ENCODE measurements at places on chromosomes 2 and 18.

DNA sequence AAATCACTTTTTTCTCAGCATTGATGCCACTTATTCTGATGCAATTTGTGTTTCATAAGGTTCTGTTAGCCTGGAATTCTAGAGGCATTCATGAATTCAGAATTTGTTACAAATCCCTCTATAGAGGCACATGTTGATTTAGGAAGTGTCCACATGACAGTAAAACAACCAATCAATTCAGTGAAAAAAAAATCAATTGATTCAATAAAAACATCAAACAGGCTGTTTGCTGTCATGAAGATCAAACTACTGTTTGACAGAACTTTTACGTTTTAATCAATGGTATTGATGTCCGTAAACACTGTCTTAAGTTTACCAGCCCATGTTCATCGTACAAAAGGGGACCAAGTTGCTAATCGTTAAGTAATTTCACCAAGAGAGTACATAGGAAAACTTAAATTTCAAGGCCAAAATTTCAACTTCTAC lies 261.5 kb downstream of the FIGN start:
- no peak for DNase-seq

DNA sequence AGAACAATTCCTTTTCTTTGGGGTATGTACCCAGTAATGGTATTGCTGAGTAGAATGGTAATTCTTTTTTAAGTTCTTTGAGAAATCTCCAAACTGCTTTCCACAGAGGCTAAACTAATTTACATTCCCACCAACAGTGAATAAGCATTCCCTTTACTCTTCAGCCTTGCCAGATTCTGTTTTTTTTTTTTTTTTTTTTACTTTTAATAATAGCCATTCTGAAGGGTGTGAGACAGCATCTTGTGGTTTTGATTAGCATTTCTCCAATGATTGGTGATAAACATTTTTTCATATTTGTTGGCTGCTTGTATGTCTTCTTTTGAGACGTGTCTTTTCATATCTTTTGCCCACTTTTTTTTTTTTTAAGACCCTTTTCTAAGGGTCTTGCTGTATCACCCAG lies 137.4 kb downstream of the RTN4 start:
- DNase-seq: no peak

GRCh38 chr18:78427081-78427480 lies 552.5 kb upstream of the SALL3 start:
- no peak for DNase-seq

DNA sequence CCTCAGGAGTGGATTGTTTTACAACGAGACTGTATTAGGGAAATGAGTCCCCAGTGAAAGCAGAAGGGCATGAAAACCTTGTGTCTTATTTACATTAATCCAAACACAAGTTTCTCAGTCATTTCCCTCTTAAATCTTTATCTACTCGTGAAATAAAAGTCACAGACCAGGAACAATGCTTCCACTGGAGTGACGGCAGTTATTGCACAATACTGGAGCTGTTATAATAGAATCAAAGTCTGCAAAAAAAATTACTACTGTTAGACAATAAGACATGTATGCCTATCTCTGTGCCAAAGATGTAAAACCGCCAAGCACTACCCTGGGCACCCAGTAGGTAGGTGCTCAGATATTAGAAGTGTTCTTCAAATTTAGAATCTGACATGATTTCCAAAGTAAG lies 375.5 kb downstream of the ZNF521 start:
- no peak for DNase-seq

DNA sequence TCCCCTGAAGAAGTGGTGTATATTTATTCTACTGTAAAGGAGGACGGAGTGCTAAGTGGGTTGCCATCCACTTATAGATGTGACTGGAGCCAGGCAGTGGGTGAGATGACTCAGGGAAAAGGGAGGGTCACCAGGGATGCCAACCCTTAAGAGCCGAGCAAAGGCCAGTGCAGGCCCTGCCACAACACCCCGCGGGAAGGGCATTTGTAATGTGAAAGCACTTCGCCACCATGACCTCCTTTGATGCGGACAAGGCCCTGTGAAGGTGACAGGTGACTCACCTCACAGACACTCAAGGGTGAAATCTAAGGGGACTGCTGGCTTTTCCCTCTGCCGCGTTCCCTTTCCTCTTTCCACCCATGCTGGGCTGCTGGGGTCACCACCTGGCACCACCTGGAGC lies 50.2 kb upstream of the MRPL33 start:
- no peak for DNase-seq

- no peak for DNase-seq
Observed at GRCh38 chr18:48460929-48461583, 51.9 kb upstream of the ZBTB7C start.

- no peak for DNase-seq
Observed at GRCh38 chr2:74450570-74451190, 4.2 kb upstream of the INO80B start.

GRCh38 chr18:48002933-48003365 lies 72.5 kb upstream of the SMAD2 start:
- peak; percentile 23 for DNase-seq

DNA sequence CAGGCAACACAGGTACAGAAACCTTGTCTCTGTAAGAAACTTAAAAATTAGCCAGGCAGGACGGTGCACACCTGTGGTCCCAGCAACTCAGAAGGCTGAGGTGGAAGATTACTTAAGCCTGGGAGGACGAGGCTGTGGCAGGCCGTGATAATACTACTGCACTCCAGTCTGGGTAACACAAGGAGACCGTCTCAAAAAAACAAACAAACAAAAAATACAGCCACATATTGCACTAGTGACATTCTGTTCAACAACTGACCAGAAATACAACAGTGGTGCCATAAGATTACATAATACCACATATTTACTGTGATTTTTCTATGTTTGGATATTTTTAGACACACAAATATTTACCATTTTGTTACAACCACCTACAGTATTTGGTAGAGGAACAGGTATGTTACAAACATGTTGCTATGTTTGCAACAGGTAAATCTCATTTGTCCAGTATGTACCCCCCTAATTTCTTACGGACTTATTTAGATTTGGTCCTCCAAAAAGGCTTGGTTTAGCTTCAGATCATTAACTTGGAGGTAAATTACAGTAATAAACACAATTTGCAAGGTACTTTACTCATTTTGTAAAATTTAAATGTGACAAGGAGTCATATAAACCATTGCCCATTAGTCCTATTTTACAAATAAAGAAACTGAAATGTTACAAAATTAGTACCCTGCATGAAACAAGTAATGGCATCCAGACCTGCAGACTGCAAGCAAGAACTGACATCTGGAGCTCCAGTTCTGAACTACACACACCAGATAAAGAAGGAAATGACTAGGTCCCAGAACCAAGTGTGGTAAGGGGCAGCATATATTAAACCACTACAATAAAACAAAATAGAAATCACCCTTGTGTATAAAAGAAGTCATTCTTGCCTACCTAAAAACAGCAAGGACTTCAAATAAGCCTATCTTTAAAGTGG lies 36.8 kb downstream of the TRIP12 start:
- no peak for DNase-seq

- DNase-seq: peak; percentile 82
Observed at GRCh38 chr18:73688851-73689711, 458.6 kb downstream of the FBXO15 start.

DNA sequence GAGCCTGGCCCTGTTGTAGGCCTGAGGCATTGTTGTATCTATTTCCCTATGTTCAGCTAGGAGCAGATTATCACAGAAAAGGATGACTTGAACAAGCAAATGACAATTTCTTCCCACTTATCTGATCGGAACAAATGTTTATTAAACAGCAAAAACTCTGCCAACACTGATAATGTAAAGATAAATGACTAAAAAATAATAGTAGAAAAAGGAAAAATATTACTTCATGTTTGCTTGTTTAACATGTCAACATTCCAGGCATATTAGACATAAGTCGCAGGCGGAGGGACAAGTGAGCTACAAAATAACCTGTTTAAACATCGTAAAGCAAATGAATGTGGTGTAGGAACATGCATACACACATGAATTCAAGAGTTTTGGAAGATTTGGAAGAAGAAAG lies 257.9 kb downstream of the TMX3 start:
- DNase-seq: peak; percentile 26

DNA sequence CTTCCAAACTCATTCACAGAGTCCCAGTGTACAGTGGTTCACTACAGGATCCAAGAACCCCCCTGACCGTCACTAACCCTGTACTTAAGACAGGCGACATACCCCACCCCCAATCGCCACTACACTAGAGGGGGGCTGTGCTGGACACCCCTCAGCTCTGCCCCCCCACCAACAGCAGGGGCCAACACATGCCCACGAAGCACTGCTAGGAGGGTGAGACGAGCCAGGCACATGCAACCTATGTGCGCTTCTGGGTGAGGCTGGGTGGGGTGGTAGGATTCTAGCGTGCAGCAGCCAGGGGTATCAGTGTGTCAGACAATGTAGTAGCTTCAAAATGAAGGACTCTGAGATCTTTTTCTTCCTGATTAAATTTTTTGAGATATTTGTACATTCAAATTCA lies 67.8 kb downstream of the UXS1 start:
- DNase-seq: no peak

- peak; percentile 8 for DNase-seq
Observed at GRCh38 chr2:21175895-21176646, 52.3 kb downstream of the TDRD15 start.

- peak; percentile 65 for DNase-seq
Observed at GRCh38 chr2:229174794-229175496, 96.1 kb downstream of the PID1 start.

- no peak for DNase-seq
Observed at GRCh38 chr18:24185805-24186204, 46.9 kb downstream of the CABYR start.

DNA sequence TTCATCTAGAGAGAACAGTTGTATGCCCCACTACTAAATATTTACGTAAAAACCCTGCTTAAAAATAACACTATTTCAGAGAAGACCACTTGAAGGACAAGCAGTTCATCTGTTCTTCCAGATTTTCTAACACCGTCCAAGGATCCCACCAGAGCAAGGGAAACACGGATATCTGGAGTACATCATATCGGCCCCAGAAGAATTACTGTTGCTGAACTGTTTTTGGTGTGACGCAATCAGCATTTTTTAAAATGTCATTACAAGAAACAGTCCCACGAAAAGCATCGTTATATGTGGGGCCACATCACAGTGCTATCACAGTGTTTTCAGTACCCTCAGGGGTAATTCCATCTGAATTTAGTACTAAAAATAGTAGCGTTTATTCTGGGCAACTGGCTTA lies 134.5 kb upstream of the PKDCC start:
- DNase-seq: peak; percentile 70

GRCh38 chr2:191757208-191757607 lies 79.3 kb downstream of the NABP1 start:
- no peak for DNase-seq

DNA sequence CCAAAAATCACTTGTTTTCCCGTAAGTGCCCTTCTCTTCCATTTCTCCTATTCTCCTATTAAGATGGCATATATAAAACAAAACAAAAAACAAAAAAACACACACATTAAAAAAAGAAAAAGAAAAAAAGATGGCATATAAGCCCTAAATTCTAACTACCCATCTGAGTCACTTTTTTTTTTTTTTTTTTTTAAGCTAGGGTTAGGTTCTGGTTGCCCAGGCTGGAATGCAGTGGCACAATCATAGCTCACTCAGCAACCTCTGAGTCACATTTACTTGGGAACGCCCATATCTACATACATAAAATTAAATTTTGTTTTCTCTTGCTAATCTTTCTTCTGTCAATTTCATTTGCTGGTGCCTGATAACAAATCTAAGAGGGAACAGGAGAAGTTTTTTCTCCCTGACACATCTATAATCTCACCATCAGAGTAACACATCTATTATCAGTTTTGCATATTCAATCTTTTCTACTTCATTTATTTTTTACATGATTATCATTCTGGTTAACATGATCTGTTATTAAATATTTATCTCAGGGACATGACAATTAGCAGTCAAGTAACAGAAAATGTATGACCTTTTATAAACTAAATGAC lies 52.1 kb downstream of the EEF1B2 start:
- DNase-seq: peak; percentile 59

GRCh38 chr2:71888751-71889445 lies 258.8 kb downstream of the CYP26B1 start:
- no peak for DNase-seq
